ENCODE measurements at places on chromosomes 2 and 18.

- no peak for DNase-seq
Measured at GRCh38 chr2:221680548-221680947, 108.4 kb upstream of the EPHA4 start.

DNA sequence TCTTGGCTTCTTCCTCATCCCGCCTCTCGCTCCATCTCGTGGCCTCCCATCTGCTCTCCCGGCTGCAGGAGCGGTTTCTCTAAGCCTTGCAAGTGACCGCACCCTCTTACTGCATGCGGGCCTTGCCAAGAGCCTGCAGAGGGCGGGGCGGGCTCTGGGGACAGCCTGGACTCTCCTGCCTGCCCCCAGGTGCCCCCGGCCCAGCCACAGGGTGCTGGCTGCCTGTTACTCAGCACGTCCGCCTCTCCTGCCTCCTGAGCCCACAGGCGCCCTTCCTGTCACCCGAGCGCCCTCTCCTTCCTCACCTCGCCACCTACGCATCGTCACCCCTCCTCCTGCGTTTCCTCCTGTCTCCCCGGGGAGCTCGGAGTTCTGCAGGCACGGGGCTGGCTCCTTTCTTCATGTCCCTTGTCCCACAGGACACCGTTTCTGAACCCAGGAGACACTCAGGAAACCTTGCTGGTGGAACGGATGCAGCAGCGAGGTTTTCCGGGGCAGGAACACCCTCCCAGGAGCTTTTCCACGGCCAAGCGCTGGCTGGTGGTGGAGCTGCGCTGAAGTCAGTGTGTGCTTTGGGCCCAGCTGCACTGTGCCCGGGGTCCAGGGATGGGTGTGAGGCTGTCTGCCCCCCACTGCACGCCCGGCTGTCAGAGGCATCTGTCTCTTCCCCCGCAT is 28.5 kb downstream of the HPCAL1 start:
- DNase-seq: peak; percentile 39

DNA sequence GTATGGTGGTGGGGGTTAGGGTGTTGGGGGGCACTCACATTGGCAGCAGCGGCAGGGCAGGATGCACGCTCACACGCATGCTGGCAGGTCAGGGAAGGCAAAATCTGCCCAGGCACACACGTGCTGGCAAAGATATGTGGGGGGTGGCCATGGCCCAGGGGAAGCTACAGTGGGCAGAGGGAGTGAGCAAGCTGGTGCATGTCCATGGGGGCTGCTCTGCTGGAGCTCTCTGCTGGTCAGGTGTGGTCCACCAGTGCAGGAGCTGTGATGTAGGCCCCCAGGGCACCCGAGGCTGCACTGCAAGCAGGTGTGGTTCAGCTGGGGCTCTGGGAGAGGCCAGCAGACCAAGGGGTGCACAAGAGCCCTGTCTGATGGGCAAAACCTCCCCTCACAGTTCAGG is 491.5 kb upstream of the TNP1 start:
- DNase-seq: no peak

- DNase-seq: no peak
Measured at GRCh38 chr2:217928324-217929181, 74.2 kb downstream of the TNS1 start.

DNA sequence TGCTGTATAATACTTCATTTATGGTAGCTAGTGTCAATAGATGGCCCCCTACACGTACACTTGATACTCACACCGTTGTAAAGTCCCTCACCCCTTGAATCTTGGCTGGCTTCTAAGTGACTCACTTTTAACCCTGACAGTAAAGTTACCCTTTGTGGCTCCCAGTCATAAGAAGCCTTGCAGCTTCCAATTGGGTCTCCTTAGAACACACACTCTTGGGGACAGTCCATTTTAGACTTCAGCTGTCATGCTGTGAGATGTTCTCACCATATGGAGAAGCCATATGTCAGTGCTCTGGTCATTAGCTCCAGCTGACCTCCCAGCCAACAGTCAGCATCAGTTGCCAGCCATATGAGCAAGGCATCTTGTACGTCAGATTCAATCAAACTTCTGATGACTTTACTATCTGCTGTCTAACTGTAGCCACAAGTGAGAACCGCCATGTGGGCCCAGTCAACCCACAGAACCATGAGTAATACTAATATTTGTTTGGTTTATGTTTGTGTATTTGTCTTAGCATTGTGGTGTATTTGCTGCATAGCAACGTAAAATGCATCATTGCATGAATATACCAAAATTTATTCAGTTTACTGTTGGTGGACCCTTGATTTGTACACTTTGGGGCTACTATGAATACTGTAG is 68.3 kb downstream of the PTPN4 start:
- no peak for DNase-seq

DNA sequence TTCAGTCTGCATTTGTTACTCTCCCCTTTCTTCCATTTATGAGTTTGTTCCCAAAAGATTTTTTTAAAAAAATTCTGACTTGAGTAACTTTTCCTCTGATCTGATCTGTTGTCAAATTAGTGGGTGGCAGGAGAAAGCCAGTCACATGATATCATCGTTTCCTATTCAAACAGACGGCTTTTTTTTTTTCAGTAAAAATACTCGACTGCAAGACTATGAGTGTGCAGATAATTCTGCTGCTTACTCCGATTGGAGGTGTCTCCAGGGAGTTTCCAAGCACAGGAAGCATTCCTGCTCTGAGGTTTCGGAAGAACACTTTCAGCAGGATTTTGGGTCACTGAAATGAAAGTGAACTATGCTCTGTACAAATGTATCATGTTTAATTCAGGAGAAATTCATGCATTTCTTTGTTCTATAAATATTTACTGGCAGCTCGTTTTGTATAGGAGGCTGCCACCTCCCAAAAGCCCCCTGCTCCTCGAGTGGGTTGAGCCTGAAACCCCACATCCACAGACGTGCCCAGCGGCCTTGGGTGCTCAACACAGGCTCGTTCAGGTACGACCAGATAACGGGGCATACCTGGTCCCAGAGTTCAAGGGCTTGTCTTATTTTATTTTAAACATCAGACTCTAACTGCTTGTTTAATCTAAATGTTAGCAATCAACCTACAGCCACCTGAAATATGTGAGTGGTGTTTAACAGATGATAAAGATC is 126.9 kb upstream of the ZNF516 start:
- no peak for DNase-seq
